Natural killer cell (primary cell): ENCODE measurements at places on chromosomes 1 and 21.

DNA sequence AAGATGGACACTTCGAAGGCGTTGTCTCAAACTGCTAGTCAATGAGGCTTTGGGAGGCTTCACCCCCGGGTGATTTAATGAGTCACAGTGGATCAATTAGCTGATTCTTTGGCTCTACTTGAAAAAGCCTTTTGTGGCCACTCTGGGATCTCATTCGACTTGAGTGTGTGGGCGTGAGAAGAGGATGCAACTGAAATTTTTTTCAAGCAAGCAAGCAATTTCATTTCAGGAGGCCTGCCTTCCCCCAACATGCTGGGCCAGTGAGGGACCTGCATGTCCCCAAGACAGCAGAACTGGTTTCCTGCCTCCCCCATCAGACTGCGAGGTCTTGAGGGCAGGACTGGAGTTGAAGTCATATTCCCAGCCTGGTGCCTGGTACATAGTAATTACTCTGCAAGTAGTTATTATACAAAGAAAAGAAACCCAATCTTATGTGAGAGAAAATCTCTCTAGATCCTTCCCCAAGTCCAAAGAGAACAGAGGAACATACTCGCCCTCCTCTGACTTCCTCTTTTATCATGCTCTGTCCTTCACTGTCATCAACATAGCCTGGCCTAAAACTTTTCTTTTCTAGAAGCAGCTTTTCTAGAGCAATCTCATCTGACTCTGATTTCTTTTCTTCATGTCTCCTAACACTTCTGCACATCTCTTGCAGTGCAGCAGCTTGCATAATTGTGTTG, 22.7 kb downstream of the SYT6 start:
- no peak for DNase-seq

GRCh38 chr21:15839026-15839425, 109.2 kb downstream of the USP25 start:
- DNase-seq = no peak

- DNase-seq = no peak
Observed at GRCh38 chr1:153506831-153507413, 28.9 kb downstream of the S100A6 start.

DNA sequence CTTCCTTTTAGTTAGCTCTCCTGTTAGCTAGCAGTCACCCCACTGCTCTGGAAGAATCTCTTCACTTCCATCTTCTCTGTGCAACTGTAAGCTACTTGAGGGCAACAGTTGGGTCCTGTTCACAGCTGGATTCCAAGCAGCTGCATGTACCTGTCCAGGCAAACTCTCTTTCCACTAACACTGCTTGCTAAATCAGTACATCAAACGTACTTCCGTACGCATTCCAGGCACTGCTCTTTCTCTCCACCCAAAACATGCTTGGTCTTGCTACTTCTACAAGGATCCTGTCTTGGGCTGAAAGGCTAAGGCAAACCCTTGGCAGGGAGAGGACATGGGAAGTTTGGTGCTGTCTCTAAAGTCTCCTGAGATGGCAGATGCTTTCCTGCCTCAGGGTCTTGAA, 139.2 kb upstream of the CACNA1E start:
- DNase-seq = no peak

DNA sequence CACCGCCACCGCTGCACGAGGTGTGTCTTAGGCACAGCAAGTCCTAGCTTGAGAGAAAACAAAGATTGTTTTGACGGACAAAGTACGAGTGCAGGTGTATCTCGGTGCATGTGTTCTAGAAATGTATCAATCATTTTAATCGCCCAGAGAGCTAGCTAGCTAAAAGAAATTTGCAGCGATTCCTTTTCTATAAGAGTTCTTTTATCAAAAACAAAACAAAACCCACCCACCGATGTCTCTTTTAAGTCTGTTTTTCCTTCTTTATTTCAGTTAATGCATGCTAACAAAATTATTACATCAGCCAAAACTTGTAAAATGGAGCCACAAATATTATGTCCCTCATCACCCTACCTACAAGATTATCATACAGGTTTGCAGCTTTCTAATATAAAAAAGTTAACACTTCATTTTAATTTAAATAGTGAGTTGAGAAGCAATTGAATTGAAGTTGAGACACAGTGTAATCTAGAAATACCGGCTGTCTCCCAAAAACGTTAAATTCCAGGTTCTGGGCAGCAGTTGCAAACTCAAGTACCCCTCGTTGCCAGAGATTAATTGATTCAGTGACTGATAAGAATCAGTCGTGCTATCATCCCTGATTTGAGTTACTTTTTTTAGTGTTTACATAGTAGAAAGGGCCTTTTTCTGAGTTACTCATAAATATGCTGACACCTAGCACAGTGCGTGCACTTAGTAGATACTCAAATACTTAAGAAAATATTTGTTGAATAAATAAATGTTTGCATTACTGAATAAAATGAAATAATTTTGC, 1.5 kb upstream of the SYDE2 start:
- no peak for DNase-seq

- no peak for DNase-seq
Observed at GRCh38 chr1:117696561-117696960, 90.7 kb downstream of the TENT5C start.

DNA sequence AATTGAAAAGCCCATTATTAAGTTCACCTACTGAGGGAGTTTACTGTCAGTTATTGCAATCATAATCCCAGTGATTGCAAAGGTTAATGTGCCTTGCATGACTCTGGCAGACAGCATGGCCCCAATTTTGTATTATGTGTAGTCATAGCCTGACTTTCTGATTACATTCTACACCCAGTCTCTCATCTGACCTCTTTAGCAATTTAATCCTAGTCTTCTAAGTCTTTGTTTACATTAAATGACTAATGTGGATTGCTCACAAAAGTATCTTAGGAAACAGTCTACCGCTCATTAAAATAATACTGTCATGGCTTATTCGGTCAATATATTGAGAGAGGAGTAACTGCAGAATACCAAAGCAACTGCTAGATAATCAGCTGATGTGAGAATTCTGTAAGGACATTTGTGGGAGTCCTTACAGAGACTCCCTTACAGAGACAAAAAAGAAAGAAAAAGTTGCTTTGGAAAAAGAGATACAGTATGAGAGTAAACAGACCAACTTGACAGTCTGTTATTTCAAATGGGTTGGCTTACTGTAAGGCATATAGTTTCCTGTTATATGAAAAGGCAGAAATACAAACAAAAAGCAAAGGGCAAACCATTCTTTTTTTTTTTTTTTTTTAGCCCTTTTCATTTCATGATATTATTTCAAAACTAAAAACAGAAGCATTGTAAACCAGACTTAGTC, 42.8 kb downstream of the SMG7 start:
- DNase-seq = no peak

- DNase-seq = no peak
Observed at GRCh38 chr1:47678464-47678980, 240.7 kb downstream of the FOXD2 start.

- no peak for DNase-seq
Observed at GRCh38 chr1:180522213-180522515, 19.8 kb upstream of the ACBD6 start.

GRCh38 chr1:107647012-107647411, 318.0 kb downstream of the VAV3 start:
- no peak for DNase-seq

DNA sequence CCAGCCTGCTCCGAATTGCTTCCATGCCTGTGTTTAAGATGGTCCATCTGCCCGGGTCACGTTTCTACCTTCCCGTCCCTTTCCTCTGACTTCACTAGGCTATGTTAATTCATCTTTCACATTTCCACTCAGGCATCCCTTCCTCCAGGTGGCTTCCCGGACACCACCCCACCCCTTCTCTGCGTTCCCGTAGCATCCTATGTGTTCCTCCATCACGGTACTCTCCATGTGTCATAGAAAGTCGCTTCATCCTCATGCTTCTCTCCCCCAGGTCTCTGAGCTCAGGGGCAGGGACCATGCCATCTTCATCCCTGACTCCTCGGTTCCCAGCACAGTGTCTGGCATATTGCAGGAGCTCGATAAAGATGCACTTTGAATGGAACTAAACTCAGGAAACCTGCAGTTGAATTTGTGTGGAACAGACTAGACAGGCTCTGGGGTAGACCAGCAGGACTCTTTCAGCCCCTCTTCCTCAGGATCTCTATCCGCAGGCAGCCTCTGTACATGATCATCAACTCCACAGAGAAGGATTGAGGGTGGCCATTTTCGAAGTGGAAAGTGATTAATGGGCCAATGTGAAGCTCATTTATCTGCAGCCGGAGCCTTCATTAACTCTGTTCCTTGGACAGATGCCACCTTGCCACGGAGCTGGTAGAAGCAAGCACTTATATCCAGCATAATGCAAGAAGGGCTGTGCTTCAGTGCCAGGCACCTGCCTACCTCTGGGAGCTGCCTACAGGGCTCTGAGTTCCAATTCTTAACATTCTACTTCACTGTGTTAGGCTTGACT, 9.1 kb downstream of the C1orf226 start:
- DNase-seq = no peak

DNA sequence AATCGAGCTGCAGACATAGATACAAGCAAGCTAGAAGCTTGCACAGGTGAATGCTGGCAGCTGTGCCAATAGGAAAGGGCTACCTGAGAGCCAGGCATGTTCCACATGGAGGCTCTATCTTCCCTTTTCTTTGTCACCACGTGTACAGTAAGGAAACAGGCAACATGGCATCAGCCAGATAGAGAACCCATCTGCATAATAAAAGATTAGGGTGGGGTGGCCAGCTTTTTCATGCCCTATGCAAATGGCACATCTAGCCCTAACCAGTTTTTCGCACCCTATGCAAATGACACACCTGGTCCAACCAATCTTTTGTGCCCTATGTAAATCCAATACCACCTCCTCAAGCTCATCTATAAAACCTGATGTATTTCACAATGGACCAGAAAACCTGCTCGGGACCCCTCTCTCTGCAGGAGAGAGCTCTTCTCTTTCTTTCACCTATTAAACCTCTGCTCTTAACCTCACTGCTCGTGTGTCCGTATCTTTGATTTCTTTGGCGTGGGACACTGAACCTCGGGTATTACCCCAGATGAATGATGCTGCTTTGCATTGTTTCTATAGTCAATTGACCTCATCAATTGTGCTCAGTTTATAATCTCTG, 93.9 kb downstream of the SLC30A10 start:
- DNase-seq = no peak

- no peak for DNase-seq
Observed at GRCh38 chr1:23101101-23101827, 67.4 kb downstream of the LUZP1 start.

DNA sequence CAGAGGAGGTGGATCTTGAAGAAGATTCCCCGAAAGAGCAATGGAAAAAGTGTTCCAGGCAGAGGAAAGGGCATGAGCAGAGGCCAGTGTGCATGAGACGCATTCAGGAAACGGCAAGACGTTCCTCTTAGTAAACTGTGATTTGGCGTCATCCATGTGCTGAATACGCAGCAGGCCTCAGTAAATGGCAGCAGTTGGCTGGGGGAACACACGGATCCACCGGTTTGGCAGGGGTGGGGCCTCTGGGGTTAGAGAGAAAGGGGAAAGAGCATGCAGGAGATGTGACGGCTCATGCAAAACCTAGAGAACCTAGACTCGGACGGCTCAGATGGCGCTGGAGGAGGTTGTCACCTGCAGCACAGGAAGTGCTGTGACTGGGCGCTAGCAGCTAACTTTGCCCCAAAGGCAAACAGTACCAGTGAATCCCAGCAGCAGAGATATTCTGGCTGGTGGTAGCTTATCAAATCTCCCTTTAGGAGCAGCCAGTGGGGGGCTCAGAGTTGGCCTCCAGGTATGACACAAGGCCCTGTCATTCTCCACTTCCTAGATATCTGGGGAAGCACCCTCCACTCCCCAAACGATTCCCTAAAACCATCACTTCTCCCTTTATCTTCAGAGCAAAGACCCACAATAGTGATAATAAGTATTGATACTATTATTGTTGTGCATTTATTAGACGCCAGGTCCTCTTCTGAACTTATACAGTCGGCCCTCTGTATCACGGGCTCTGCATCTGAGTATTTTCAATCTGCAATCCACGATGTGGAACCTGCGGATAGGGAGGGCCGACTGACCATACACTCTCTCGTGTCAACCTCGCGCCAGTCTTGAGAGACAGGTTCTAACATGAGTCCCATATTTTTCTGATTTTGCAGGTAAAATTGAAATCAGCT, 7.6 kb downstream of the LAPTM5 start:
- peak; percentile 51 for DNase-seq

DNA sequence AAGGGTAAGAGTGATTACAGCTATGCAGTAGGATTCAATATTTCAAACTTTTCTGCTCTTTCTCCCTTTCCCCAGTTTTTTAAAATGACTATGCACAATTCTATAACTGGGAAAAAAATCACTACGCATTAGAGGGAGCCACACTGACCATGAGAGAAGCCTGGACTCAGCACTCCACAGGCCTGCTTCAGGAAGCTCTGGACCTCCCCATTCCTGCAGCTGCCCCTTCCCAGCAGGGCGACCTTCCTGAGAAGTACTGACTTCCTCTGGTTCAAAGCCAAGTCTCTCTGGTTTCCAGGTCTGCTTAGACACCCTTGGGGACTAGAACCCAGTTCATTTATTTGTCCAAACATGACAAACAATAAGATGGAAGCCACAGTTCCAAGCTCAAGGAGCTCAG, 42.0 kb upstream of the CLSTN1 start:
- DNase-seq = no peak

GRCh38 chr1:159938211-159938852, 7.1 kb downstream of the IGSF9 start:
- DNase-seq = no peak

GRCh38 chr1:181508486-181509165, 25.3 kb downstream of the CACNA1E start:
- DNase-seq = no peak

DNA sequence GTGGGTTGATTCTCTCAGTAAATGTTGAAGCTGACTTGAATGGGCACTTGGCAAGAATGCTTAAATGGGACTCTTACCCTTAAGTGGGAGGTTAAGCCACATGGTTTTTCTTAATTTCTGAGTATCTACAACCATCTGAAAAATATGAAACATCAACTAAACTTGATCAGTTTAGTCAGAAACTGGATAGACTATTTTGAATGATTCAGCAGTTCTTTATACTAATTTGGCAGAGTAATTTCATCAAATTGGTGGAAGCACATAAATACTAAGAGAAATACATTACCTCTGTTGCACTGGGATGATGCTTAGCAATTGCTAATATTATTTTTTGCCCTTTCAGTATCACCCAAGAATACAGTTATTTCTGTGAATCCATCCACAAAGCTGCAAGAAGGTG, 4.7 kb downstream of the VCAM1 start:
- DNase-seq = no peak

GRCh38 chr1:198264282-198264681, 107.5 kb downstream of the NEK7 start:
- DNase-seq = no peak
